Stimulated activated CD4-positive, alpha-beta T cell treated with anti-CD3 and anti-CD28 coated beads, Interleukin-1b, Interleukin-23, amount 100 ng/mL, for 24 hours (primary cell): ENCODE measurements at places on chromosomes 2 and 18.

GRCh38 chr2:110793034-110793433, 60.7 kb downstream of the ACOXL start:
- DNase-seq = no peak

DNA sequence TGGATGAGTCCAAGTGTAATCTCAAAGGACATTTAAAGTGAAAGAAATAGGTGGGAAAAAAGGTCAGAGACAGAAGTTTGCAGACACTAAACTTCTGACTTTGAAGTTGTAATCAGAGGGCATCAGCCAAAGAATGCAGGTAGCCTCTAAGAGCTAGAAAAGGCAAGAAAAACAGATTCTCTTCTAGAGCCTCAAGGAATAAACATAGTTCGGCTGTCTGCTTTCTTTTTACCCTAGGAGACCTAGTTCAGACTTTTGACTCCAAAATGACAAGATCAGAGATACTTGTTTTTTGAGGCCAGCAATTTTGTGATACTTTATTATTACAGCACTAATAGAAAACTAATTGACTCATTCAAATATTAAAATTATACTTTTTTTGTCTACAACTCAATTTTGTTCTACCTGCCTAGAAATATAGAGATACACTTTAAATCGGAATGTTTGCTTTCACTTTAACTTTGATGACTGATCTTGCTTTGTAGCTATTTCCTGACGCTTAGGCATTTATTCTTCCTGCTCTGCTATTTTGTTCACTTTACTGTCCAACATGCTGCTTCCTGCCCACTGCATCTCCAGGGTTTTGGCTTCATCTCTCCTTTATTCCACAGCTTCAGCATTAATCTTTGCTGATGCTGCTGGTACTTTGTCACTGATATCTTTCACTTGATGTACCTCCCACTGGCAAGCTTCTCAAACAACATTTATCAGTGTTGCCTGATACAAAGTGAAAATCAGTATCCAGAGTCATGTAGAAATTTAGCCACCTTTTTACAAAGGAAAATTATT, 272.5 kb downstream of the DSEL start:
- DNase-seq = no peak

- DNase-seq = no peak
These were observed 2.8 kb upstream of the KCTD1 start for GRCh38 chr18:26550998-26551694.

GRCh38 chr2:108870069-108870644, 83.6 kb downstream of the CCDC138 start:
- DNase-seq = no peak

DNA sequence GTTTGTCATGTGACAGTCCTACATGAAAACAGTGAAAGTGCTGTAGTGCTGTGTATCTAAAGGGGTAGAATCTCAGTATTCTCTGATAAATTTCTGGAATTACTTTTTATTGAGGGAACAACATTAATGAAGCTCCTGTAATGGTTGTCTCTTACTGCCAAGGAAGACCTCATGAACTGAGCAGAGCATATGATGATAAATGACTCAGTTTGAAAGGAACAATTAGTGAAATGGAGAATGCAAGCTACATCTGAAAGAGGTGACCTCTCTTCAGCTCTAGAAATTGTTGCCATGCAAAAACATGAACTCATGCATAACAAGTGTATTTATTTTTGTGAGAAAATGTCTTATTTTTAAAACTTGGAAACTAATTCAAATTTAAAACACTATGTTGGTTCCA, 93.6 kb downstream of the SCN9A start:
- no peak for DNase-seq
